SIG-M5 (cell line): ENCODE measurements at places on chromosomes 5 and 9.

- no peak for DNase-seq
Observed at GRCh38 chr5:1525624-1526189, 1.9 kb upstream of the LPCAT1 start.

GRCh38 chr5:62084391-62084790 lies 221.6 kb upstream of the KIF2A start:
- no peak for DNase-seq

DNA sequence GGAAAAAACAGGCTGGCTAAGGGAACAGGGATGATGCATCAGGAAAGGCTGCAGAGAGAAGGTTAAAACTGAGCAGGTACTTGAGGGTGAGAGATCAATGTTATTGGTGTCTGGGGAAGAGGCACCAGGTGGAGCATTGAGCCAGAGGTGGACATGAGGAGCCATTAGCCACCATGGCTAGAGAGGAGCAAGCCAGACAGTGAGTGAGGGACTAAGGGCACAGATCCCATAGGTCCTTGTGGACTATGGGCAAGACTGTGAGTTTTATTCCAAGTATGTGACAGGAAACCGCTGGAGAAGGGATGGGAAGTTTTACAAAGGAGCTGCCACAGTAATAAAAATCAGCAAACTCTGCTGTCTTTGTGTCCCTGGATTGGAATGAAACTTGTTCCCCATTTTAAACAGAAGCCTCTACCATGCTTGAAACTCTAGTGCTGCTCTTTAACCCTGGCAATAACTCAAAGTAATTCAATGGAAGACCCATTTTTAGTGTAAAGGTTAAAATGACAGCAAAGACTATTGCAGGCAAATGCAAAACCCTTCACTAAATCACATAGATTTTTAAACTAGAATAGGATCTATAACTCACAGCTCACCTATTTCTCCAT lies 349.8 kb downstream of the ENC1 start:
- DNase-seq = no peak

GRCh38 chr9:114218264-114219120 lies 63.2 kb downstream of the COL27A1 start:
- DNase-seq = no peak
